ENCODE measurements at places on chromosomes 3 and 15.

GRCh38 chr3:31709526-31709925, 176.8 kb downstream of the STT3B start:
- no peak for DNase-seq

GRCh38 chr15:58985443-58985842, 2.0 kb upstream of the RNF111 start:
- no peak for DNase-seq

- DNase-seq = no peak
These were observed 505.3 kb downstream of the NLGN1 start for GRCh38 chr3:173902871-173903270.

DNA sequence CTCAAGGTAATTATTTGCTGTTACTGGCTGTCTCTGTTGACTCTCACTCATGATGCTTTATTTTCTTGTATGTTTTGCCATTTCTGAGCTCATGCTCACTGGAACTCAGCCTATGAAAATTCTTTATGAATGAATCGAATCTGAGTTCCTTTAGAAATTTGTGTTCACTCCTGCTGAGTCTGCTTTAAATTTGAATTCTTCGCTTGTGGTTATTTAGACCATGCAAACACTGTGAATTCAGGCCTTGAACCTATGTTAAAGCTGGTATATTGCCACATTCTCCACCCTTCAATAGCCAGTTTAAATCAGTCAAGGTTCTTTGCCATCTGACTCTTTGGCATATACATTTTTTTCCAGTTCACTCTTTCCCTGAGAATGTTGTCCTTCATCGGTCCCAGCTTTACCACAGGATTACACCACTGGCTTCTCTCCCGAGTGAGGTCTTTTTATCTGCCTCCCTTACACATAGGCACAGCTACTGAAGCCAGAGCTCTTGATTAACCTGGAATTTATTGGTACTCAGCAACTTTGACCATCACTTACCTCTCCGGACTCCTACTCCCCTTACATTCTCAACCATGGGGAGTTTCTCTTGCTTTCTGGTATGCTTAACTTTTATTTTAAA, 400.6 kb downstream of the VPS13C start:
- no peak for DNase-seq

GRCh38 chr3:33061782-33062181, 35.2 kb downstream of the GLB1 start:
- no peak for DNase-seq

- no peak for DNase-seq
These were observed 30.9 kb downstream of the PIAS1 start for GRCh38 chr15:68085052-68085451.

- peak; percentile 86 for DNase-seq
These were observed 1.4 kb downstream of the PFN2 start for GRCh38 chr3:149969110-149969939.

DNA sequence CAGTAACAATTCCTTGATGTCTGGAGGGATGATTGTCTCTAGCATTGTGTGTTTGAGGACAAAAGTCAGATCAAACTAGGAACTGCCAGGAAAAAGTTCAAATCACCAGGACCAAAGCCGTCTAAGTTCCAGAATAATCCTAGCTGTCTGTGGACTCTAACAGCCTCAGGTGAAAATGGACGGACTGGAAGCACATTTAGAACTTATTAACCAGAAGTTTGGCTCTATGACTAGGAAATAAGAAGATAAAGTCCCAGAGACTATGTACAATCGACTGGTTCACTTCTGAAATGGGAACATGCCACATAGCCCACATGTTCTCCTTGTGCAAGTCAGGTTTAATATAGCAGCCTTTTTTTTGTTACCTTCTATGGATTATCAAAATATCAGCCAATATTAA, 50.6 kb upstream of the SGO1 start:
- DNase-seq = no peak

- no peak for DNase-seq
These were observed 27.6 kb downstream of the ZNF860 start for GRCh38 chr3:32009101-32009500.

DNA sequence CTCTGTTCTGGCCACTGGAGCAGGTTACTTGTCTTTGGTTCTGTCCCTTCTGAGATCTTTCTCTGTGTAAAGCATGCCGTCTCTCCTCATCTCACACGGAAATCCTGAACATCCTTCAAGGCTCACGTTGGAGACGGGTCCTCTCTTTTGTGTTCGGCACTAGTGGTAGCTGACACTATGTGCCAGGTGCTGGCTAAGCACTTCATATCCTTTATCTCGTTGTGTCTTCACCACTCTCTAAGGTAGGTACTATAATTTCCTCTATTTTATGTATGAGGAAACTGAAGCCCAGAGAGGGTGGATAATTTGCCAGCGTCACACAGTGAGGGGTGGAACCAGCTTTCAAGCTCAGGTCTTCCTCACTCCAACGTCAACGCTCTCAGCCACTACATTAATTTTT, 1.2 kb downstream of the IFT122 start:
- DNase-seq = no peak

DNA sequence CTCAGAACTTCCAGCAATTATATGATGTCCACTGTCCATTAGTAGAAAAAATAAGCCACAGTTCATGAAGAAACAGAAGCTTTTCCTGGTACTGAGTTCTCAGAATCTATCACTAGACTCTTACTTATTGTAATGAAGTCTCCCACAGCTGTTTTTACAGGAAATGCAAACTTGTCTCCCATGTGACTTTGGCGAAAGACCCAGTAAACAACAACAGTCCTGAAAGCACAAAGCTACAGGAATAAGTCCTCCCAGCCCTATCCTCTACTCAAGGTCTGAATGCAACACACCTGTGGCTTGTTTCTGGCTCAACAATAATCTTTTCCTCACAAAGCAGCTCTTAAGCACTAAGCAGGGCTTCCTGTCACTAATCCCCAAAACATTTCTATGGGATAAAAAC, 55.9 kb downstream of the EOMES start:
- no peak for DNase-seq

GRCh38 chr3:185176750-185177359, 24.0 kb upstream of the C3orf70 start:
- DNase-seq = peak; percentile 43

GRCh38 chr3:155026999-155027591, 53.0 kb upstream of the MME start:
- no peak for DNase-seq

DNA sequence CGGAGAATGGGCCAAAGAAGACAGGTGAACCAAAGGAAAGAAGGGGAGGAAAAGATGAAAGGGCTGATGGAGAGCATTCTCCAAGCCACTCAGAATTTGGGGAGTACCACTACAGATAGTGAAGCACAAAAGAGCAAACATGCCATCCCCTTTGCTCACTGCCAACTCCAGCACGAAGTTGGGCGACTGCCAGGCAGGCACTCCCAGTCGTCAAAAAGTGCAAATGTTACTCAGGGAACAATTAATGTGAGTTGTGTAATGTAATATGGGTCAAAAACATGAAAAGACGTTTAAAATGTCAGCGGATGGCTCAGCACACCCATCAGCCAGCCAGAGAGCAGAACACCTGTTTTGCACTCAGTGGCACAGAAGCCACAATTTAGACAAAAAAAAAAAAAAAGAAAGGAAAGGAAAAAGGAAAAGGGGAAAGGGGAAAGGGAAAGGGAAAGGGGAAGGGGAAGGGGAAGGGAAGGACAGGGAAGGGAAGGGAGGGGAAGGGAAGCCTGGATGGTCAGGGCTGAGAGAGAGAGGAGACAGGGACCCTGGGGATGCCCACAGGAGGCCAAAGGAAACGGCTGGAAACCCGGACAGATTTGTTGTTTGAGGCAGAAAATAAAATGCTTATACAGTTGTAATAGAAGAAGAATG, 82.7 kb downstream of the COL8A1 start:
- DNase-seq = no peak

DNA sequence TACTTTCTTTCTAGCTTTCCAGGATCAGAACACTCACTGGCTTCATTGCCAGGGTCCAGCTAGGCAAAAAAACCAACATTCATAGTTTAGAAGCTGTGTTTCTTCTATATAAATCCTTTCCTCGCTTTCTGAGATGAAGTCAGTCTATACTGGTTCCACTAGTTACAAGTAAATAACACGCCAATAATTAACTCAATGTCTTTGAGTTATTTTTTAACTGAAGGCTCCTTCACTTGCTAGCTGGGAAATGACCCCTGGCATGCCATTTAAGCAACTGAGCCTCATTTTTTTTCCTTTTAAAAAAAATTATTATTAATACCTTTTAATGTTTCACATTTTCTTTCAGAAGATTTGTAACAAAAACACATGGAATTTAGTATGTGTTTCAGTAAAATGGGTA, 2.1 kb upstream of the CCDC174 start:
- no peak for DNase-seq

GRCh38 chr3:53116956-53117355, 13.3 kb downstream of the RFT1 start:
- DNase-seq = no peak

- DNase-seq = no peak
These were observed 186.7 kb downstream of the NFKBIZ start for GRCh38 chr3:102036017-102036416.

GRCh38 chr15:46713045-46713444, 1004.3 kb upstream of the SEMA6D start:
- peak; percentile 60 for DNase-seq

GRCh38 chr3:167361306-167361705, 18.8 kb downstream of the ZBBX start:
- DNase-seq = no peak

- DNase-seq = no peak
These were observed 82.8 kb downstream of the SSR3 start for GRCh38 chr3:156472150-156472549.

- no peak for DNase-seq
These were observed 117.0 kb downstream of the IMPG2 start for GRCh38 chr3:101203411-101203810.

- DNase-seq = no peak
These were observed at the start of gene ATP10A for GRCh38 chr15:25863111-25863967. ATP10A (minus strand) TSS chr15:25863327; CDS start chr15:25863096, 231 bp downstream.

GRCh38 chr15:46636206-46636605, 1001.4 kb downstream of the SQOR start:
- DNase-seq = peak; percentile 6

DNA sequence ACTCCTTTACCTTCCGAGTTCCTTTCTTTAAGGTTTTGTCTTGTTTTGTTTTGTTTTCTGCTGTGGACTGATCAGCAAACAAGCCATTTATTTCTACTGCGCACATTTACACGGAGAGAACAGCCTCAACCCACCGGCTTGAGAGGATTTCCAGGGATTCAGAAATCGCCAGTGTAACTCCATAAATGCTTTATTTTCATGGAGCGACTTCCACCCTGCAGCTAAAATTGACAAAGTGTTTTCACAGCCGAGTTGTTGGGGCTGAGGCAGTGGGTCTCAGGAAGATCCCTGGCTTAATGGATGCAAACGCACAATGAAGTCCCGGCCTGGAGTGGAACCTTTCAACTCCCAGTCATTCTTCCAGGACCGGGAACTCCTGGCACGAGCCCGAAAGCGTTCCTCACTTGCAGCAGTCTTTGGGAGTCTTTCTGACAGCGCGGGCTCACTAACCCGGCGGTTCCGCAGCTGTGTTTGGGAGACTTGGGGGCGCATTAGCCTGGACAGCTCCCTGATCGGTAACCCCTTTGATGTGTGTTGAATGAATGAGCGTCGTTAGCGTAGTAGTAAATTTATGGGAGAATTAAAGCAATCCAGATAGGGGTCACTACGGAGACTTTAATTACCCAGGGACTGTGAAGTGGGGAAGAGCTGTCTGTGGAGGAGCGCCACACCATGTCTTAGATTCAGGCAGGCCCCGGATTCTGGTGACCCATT, 785 bp upstream of the MYRIP start:
- DNase-seq = peak; percentile 11

DNA sequence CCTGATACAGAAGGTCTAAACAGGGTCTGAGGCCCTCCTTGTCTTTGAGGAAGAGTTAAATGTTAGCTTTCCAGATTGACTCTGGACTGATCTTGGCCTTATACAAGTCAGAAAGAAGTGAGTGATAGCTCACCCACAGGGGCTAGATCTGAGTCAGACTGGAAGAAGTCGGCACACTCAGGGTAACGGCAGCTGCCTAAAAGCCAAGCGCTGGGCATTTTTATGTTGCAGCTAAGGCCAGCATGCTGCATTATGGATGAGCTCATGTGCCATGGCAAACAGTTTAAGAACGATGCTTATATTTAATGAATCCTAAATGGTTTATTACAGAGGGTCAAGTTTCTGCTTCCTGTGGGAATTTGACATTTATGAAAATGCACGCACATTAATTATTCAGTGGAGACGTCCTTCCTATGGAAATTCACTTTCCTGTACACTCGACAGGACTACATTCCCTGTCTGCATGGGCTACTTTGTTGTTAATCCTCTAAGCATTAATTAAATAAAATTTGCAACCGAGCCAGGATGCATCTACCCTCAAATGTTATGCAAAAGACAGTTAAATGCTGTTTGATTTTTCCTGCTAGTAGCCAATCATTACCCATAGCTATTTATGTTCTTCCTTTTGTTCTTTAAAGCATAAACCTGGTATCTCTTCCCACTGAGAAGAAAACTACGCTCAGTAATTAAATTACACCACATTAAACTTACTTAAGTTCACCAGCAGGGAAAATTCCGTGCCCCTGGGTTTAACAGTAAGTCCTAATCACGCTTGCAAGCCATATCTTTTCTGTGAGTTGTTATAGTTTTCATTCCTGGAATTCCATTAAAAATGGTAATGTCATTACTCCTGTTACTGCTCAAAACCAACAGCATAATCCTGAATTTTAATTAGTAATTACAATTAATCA, 762.7 kb upstream of the CFAP20DC start:
- peak; percentile 57 for DNase-seq

GRCh38 chr15:96043591-96044171, 286.8 kb upstream of the NR2F2 start:
- no peak for DNase-seq

GRCh38 chr3:24519368-24520100, 24.9 kb upstream of the THRB start:
- no peak for DNase-seq

- no peak for DNase-seq
These were observed 2.0 kb downstream of the GP5 start for GRCh38 chr3:194396859-194397756.

DNA sequence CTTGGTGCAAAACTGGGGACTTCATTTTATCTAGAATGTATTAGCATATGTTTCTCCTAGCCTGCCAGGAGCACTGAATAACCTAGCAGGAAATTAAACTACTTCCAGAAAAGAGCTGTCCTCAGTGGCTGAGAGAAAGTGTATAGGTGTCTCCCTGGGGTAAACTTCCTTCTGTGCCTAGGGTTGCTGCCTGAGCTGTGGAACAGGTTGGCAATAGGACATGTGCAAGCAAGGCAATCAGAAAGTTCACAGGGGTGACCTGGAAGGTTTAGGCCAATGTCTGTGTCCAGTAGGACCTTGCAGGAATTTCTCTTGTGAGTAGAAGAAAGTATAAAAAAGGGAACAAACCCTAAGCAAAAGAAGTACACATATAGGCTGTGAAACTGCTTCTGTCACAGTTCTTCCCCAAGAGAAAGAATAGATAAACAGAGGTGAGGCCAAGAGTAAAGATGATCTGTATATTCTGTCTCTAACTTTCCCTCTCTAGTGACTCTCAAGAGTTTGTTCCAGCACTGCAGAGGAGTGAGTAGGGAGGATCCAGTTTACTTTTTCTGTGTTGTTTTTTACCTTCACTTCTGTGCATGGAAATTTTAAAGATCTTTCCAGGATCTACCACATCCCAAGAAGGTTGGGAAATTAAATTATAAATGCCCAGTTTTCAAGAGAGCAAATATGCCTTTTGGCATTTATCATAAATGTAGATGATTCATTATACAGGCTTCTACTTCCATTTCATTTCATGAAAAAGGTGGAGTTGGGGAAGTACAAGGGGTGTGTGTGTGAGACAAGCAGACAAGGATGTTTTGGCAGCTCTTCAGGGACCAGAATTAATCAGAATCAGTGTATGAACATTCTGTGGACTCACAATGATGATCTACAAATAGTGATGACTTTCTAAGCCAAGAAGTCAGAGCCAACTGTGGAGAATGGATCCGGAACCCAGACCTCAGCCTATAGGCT, 155.2 kb downstream of the RBPMS2 start:
- no peak for DNase-seq
